ENCODE measurements at places on chromosomes 6 and 20.

DNA sequence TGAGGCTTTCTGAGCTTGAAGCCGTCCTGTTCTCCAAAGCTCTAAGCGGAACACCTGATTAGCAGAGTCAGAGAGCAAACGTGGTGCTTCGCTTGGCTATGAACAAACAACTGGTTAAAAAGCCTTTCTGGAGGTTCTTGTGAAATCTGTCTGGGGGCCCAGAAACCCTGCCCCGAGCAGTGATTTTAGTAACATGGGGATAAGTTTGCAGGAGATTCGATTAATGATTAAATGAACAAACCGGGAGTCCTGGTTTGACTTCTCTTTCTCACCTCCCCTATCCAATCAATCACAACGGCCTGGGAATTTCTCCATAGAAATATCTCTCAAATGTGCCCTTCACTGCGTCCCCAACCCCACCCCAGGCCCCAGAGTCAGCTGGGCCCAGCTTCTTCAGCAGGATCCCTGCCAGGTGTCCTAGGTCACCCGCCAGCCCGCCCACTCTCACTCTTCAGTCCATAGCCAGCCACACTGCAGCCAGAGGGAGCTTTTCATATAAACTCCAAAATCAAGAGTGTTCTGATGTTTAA lies 43.6 kb downstream of the ZDHHC14 start:
- DNase-seq, result no peak

DNA sequence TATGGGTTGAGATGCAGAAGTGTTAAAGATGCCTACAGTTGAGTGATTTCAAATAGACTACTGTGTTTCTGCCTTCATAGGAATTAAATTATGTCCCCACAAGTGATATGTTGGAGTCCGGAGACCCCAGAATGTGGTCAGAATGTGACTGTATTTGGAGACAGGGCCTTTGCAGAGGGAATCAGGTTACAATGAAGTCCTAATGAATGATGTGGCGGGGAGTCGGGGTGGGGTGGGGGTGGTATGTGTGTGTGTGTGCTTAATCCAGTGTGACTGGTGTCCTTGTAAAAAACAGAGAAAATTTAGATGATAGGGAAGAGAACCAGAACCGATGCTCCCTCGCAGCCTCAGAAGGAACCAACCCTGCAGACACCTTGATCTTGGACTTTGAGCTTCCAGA lies 448.2 kb downstream of the QKI start:
- no peak for DNase-seq

- DNase-seq, result no peak
Measured at GRCh38 chr6:38150681-38151296, 331.3 kb downstream of the ZFAND3 start.

GRCh38 chr20:43508106-43508505 lies 609 bp downstream of the L3MBTL1 start:
- DNase-seq, result no peak

DNA sequence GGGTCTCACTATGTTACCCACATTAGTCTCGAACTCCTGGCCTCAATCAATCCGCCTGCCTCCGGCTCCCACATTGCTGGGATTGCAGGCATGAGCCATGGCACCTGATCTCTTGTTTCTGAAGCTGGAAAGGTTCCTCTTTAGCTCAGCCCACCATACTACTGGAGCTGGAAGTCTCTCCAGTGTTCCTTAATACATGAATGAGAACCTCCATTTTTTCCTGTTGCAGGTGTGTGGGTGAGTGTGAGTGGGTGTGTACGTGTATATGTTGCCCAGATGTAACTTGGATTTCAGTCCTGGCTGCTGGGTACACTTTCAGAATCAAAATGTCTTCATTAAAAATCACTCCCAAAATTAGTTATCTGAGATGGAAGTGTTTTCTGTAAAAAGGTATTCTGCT lies 11.1 kb downstream of the PNPLA1 start:
- DNase-seq, result no peak

DNA sequence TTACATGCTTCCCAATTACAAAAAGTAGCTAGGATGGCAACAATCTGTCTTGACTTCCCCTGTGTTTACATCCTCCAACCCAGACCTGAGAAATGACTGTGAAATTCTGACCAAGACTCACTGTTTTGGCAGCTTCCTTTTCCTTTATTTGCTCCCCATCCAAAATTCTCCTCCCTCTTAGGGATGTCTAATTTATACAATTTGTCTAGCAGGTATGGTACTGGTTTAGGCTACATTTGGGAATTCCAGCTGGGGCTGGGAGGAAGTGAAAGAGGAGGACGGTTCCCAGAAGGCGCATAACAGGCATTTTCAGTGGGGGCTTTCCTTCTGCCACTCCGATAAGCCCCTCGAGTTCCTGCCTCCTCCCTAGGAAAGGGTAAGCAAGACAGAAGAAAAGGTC lies 231.5 kb upstream of the BTBD3 start:
- no peak for DNase-seq

GRCh38 chr6:362924-363249 lies 28.7 kb upstream of the IRF4 start:
- no peak for DNase-seq

GRCh38 chr20:43170771-43171170 lies 18.9 kb downstream of the PTPRT start:
- no peak for DNase-seq

GRCh38 chr6:136749359-136749997 lies 42.8 kb downstream of the MAP3K5 start:
- DNase-seq, result no peak

DNA sequence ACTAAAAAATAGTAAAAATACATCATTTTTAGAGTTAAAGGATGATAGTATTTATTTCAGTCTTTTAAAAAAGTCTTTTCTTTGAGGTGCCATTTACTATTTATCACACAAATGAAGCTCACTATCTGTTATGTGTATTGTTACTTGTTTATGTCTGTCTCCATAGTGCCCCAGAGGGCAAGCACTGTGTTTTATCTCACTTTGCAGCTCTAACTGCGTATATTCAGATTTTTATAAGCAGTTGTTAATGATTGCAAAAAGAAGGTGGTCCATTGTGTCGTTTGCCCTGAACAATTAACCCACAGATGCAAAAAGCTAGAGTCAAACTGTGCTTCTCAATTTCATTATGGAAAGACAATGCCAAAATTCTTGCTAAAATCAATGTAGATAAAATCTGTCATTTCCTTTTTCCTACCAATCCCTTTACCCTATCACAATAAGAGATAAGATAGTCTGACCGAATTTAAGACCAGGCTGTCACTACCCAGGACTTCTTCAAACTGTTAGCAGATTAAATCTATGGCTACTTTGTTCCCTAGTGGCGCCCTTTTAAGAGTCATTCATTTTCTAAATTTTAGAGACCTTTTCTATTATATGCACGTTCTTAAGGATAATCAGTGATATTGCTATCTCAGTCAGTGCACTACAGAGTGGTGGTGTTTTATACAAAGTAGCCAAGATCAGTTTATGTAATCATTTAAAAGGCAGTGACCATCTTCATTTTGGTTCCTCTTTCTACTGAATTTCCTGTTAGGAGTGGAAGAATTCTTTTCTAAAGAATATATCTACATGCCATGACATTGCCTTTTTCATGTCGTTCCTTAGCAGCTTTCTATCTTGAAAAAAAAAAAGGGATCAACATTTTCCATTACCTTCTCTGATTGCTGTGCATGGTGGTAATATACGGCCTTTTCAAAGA lies 133.1 kb upstream of the PRDM1 start:
- no peak for DNase-seq

DNA sequence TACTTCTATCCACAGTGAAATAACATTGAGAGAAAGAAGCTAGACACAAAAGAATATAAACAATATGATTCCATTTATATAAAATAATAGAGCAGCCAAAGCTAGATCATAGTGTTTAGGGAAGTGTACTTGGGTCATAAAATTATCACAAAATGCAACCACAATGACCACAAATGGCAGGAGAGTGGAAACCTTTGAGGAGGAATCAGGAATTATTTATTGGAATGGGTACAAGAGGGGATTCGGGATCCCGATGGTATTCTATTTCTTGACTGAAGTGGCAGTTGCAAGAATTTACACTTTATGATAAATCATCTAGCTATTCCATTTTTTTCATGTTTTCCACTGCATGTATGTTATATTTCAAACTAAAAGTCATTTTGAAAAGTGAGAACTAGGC lies 76.1 kb downstream of the IPCEF1 start:
- no peak for DNase-seq

GRCh38 chr6:42532038-42532669 lies 31.7 kb upstream of the UBR2 start:
- DNase-seq, result peak; percentile 79
